ENCODE measurements at places on chromosomes 7 and 10.

GRCh38 chr10:126122881-126123280, 226.5 kb downstream of the FANK1 start:
- DNase-seq: no peak

GRCh38 chr10:121128164-121128563, 277.0 kb downstream of the WDR11 start:
- DNase-seq: no peak

- DNase-seq: no peak
Measured at GRCh38 chr10:52811776-52812175, 39.2 kb upstream of the MBL2 start.

GRCh38 chr10:49398000-49398861, 2.3 kb upstream of the DRGX start:
- no peak for DNase-seq

DNA sequence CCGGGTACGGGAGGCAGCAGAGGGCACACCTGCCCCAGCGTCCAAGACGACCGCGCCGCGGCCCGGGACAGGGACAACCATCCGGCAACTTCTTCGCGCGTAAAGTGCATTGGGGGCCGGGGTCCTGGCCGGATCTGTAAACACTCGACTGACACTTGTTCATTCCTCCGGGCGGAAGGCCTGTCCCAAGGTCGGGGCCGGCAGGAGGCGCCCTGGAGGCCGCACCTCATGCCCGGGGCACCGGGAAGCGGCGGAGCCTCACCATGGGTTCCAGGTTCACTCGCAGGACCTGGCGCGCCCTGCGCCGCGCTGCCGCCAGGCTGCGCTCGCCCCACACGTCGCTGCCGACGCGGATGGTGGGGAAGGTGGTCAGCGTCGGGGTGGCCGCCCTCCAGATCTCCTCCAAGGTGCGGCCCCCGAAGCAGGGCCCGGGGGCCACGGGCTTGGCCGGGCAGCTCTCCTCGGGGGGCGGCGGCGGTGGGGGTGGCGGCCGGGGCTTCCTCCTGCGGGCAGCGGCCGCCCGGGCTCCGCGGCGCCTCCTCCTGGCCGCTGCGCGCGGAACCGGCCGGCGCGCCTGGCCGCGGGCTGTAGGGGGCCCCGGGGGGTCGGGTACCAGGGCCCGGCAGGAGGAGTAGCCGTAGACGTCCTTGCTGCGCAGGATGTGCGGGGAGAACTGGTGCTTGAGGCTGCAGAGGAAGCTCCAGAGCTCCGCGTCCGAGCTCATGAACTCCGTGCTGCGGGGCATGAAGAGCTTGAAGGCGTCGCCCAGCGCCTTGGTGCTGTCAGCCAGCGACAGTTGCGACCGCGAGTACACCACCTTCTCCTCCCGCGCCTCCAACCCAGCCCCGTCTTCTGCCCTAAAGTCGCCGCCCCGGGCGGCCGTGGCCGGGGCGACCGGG, 746 bp downstream of the CCDC71L start:
- peak; percentile 52 for DNase-seq

DNA sequence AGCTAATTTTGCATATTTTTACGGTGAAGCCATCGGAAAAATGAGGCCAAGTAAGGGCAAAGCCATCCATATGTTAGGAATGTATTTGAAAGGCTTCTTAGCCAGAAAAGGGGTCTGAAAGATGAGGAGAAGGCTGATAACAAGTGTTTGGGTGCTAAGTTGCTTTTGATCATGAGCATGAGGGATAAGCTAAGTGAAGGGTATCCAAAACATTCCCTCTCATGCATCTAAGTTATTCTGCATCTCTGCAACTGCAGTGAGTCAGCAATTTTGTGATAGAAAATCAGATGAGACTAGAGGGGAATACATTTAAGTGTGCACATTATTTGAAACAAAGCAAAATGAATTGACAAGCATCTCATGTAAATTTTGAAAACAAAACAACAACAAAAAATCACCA, 282.8 kb downstream of the GPR158 start:
- no peak for DNase-seq

GRCh38 chr7:66502230-66503035, 126.2 kb upstream of the KCTD7 start:
- no peak for DNase-seq

GRCh38 chr7:106870983-106871410, 5.9 kb downstream of the PIK3CG start:
- DNase-seq: no peak

- no peak for DNase-seq
Measured at GRCh38 chr10:54010337-54010933, 790.6 kb downstream of the PCDH15 start.

- DNase-seq: no peak
Measured at GRCh38 chr7:124364283-124364682, 331.4 kb upstream of the TMEM229A start.

DNA sequence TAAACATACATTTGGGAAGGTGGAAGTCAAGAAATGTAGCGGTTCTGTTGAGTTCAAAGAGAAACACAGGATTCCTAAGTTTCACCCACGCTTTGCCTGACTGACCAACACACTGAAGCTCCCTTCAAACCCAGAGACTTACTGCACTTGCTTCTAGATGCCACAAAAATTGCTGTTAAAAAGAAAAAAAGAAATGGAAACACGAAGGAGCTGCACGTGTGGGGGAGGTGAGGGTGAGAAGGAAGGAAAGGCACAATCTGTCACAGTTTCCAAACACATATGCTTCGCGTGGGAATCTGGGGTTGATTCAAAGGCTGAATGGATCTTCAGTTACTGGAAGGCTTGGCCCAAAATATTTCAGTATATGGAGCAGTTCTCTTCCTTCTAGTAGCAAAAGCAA, 495.6 kb downstream of the DNAJB6 start:
- DNase-seq: no peak

Data from activated naive CD8-positive, alpha-beta T cell treated with anti-CD3 and anti-CD28 coated beads, Interleukin-2, amount 50 U/mL, for 16 hours (primary cell).